Stimulated activated CD8-positive, alpha-beta memory T cell treated with anti-CD3 and anti-CD28 coated beads, Interleukin-7, amount 100 ng/mL, for 48 hours (primary cell): ENCODE measurements at places on chromosomes 12 and 14.

DNA sequence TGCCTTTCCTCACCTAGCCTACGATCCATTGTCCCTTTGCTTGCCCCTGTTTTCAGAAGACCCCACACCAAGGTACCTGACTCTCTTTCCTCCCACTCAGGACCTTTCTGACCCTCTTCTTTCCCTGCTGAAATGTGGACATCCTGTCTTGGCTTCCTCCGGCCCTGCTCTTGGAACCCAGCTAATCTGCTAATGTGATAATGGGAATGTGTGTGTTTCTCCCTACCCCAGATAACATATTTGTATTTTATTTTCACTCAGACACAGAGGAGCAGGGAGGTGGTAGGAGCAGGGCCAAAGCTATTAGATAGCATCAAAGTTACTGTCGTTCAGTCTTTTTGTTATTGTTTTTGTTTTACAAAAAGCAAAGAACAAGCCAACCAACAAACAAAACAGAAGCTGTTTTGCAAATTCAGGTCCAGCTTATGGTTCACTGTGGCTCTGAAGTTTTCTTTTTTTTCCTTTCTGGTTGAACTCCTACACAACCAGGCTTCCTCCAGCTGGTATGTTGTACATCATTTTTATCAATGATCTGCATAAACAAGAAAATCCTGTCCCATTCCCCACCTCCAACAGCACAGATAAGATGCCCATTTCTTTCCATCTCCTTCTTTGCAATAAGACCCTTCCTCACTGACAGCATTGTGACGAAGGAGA lies 137.3 kb downstream of the C12orf75 start:
- DNase-seq, result no peak

DNA sequence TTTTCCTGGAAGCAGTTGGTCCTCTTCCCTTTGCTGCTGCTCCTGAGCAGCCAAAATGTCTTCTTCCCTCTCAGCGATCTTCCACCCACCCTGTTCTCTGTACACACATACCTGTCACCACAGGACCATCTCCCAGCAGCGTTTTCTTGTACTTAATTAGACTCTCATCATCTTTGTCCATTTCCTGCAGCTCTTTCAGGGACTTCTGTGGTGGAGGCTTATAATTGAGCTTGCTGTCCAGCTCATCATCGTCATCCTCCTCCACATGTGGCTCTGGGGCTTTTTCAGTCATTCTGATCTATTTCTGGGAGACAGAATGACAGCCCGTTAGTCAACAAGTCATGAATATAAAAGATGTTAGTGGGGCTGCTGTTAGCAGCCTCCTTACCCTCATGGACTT lies 11.0 kb downstream of the ARHGDIB start:
- DNase-seq, result peak; percentile 51

GRCh38 chr12:124867401-124867930 lies 3.8 kb upstream of the SCARB1 start:
- DNase-seq, result no peak

GRCh38 chr12:122528582-122528981 lies 1.5 kb downstream of the KNTC1 start:
- no peak for DNase-seq

GRCh38 chr14:32559048-32559447 lies 229.9 kb downstream of the AKAP6 start:
- DNase-seq, result no peak

GRCh38 chr12:24229031-24229700 lies 279.7 kb upstream of the SOX5 start:
- no peak for DNase-seq

- no peak for DNase-seq
Measured at GRCh38 chr14:75196468-75196867, 20.1 kb upstream of the TMED10 start.

DNA sequence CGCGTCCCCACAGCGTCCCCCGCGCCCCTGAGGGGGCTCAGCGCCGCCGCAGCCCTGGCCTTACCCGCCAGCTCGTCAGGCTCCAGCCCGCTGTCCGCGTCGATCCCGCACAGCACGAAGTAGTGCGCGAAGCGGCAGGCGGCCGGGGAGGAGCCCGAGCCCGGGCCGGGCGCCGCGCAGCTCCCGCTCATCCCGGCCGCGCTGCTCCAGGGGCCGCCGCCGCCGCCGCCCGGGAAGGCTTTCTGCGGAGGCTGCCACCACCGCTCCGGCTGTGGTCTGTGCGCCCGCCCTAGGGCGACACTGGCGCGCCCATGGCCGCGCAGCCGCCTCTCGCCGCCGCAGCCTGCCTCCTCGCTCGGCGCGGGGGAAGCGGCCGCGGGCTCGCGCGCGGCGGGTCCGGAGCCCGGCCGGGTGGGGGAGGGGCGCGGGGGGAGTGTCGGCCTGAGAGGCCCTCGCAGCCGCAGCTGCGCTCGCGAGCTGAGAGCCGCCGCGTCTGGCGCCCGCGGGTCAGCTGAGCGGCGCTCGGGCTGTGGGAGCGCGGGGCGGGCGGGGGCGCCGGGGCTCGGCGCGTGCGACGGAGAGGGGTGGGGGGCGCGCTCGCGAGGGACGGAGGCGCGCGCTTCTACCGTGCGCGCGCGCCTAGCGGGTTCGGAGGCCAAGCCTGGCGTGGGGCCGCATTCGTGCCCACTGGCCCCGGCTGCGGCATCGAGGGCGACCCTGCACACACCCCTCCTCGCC lies at the start of gene DENND5B:
Gene DENND5B (minus strand): TSS at position 495 of the 738 bp plus-strand sequence. CDS start 304 bp downstream, at position 191.
- no peak for DNase-seq

GRCh38 chr12:123934829-123935228 lies 37.8 kb downstream of the CCDC92 start:
- DNase-seq, result no peak

DNA sequence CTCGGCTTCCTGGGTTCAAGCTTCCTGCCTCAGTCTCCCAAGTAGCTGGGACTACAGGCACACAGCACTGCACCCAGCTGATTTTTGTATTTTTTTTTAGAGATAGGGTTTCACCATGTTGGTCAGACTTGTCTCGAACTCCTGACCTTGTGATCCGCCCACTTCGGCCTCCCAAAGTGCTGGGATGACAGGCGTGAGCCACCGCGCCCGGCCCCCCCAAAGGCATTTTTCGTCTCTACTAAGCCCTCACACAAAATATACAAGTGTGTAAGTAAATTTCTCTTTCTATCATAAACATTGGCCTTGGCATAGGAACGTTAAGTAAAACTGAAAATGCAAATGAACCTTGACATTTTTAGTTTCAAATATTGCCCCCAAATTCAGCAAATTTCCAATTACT lies 2.1 kb downstream of the ACAD10 start:
- DNase-seq, result no peak
